ENCODE measurements at places on chromosomes 6 and 20.

- DNase-seq, result peak; percentile 99
These were observed 30.0 kb upstream of the AKIRIN2 start for GRCh38 chr6:87731818-87732661.

GRCh38 chr20:49768204-49769047 is 44.2 kb upstream of the SLC9A8 start:
- DNase-seq, result peak; percentile 99

DNA sequence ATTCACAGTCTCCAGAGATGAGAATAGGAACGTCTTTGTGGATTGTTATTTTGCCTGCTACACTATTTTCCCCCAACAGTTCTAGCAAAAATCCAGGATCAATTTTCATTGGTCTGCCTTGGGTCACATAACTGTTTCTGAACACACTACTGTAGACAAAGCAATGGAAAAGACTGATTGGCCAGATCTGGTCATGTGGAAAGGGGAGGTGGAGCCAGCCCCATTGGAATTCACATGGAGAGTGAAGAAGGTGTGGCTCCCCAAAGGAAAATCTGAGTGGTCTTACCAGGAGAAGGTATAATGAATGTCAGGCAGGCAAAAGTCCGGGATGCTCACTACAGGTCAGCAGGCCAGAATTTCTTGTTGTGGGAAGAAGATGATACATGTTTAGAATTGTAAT is 9.5 kb upstream of the TP53RK start:
- DNase-seq, result no peak

DNA sequence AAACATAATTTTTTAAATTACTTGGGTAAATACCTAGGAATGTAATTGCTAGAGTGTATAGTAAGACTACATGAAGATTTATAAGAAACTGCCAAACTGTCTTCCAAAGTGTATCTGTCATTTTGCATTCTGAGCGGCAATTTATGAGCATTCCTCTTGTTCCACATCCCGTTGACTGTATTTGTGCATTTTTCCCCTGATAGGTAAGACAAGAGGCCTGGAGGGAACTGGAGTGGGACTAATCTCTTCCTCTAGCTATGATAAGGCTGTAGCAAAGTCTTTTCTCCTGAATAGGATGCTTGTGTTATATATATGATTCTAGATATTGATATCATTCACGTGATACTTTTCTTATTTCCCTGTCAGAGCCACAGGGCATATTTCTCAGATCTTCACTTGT is 1557.5 kb downstream of the GRIK2 start:
- DNase-seq, result no peak

GRCh38 chr6:31383149-31383548 is 20.2 kb upstream of the MICA start:
- peak; percentile 63 for DNase-seq

DNA sequence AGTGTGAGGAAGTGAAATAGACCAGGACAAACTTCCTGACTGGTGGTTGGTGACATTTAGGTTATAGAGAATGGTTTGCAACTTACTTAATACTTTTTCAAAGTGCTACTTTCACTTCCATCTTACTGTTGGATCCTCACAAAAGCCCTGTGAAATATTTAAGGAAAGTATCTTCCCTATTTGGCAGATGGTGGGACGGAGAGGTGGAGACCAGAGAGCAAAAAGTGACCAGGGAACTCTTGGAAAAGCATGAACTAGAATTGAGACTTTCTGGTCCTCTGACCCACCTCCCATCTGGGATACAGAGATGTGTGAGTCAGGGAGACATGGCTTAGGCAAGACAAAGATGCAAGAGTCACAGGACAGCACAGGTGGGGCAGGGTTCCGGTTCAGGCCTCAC is 3.0 kb downstream of the TRIM10 start:
- DNase-seq, result no peak

DNA sequence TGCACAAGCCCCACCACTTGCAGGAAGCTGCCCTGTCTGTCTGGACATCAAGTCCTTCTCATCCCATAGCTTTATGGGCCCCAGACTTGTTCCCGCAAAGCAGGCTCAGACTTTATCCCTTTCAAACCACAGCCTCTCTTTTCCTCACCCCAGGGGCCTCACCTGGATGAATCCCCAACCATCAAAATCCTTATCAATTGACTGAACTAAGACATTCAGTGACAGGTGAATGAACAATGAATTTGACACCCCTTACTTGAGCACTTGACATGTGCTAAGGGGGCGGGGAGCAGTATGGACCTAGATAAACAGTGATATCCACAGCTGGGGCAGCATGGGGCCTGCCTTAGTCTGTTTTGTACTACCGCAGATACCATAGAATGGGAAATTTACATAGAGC is 5.0 kb downstream of the RAB44 start:
- no peak for DNase-seq

DNA sequence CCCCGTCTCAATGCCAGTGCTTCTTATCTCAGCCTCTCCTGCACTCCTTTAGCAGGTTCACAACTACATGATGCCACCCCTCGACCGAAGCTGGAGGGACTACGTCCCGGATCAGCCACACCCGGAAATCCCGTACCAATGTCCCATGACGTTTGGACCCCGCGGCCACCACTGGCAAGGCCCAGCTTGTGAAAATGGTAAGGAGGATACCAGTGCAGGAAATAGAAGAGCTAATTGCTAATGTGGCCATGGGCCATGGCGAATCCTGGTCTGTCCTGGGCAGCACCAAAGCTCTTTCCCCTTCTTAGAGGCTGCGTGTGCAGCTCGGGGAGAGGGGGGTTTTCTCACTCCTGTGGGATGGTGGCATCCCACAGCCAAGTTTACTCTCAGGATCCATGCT is 5.5 kb downstream of the IRF4 start:
- no peak for DNase-seq

DNA sequence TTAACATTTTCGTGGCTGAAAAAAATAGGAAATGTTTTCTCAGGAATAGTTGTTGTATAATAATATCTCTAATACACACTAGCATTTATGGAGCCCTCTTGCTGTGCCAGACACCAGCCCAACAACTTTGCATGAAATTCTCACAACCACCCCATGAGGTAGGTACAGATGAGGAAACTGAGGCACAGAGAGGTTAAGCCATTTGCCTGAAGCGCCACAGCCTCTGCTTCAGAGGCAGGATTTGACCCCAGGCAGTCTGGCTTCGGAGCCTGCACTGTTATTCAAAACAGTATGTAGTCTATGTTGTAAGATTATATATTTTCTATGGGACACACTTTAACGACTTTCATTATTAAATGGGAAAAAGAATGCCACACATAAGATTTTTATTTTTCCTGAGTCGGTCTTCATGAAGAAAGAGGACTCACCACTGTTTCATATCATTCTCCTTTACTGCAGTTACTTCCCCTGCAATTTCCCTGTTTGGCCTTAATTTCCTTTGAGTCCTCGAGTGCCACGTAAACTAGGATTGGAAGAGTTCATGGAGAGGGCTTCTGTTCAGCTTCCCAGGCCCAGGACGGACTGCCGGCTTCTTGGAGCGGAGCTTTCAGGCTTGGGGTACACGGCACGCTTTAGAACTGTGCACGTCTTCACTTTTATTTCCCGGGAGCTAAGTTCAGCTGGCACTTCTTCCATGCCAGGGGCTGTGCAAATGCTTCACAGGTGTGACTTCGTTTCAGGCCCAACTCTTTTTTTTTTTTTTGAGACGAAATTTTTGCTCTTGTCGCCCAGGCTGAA is 128.0 kb downstream of the BMP7 start:
- no peak for DNase-seq

GRCh38 chr6:136550330-136551071 is at the start of gene MAP7:
Gene MAP7, minus strand, starts transcription at chr6:136550422. Its CDS starts 14 bp downstream, at chr6:136550408.
- peak; percentile 43 for DNase-seq

DNA sequence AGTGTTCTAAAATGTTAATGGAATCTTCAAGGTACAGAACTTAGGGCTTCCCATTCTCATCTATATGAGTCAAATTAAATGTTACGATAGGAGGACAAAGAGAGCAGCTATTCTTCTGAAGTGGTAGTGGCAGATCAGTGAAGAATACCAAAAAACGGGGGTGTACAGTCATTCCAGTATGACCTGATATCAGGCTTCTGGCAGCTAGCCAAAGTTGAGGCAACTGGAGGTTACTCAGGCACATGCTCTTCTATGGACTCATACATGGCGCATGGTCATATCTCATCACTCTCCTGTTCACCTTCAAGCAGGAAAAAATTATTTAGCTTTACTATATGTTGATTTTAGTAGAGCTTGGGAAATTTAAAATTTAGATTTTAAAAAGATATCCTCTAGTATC is 1608.8 kb downstream of the GRIK2 start:
- DNase-seq, result no peak

GRCh38 chr6:162581988-162582780 is 145.4 kb downstream of the PRKN start:
- DNase-seq, result no peak

- DNase-seq, result peak; percentile 96
These were observed 50.7 kb upstream of the TPD52L1 start for GRCh38 chr6:125102891-125103290.

DNA sequence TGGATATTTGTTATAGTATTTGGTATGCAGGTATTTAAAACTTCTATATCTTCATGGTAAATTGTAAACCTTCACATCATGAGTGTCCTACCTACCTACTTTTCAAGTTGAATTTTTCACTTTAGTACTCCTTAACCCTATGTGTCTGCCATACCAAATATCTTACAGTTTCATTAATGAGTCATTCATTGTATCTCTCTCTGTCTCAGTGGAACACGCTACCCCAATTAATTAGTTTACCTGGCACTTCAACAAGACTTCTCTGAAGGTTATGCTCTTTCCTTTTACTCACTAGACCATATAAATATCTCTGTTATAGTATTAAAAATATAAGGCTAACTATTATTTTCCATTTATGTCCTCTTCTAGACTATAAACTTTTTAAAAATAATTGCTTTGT is 123.9 kb upstream of the GJE1 start:
- DNase-seq, result peak; percentile 15

DNA sequence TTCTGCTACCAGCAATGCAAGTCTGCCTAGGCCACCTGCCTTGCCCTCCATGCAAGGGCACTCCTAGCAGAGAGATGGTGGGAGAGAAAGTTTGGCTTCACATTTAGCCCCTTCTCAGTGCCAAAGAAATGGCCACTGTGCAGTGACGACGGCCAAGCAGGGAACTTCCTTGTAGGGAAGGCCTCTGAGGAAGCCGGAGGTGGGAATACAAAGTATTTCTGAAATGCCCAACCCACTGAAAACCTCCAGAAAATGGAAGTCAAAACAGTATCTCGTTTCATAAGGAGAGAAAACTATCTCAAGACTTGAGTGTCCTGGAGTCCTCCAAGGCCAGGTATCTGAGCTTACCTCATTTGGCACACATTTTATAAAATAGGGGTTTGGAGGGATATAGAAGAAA is 42.7 kb downstream of the JAG1 start:
- DNase-seq, result no peak

GRCh38 chr6:136723780-136724179 is 68.5 kb downstream of the MAP3K5 start:
- DNase-seq, result peak; percentile 58

DNA sequence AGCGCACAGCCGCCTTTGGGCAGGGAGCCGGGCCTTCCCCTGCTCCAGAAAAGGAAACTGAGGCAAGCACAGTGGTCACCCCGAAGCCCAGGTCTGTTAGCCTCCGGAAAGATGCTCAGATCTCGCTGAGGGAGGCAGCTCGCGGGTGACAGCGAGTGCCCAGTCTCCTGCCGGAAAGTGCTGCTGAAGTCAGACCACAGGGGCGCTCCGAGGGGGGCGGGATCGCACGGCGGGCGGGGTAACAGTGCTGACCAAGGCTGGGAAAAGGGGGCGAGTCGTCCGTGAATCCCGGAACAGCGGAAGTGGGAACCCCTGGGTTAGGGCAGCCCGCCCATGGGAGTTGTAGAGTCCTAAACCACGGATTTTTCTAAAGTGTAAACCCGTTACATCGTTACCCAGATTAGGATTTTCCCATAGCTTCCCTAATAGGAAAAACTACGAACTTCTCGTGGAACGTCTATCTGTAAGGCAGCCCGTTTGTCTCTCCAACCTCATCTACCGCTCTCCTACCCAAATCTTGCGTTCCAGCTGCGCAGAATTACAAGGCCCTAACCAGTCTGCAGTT is 504 bp downstream of the VPS16 start:
- DNase-seq, result peak; percentile 15

- DNase-seq, result no peak
These were observed 258.2 kb downstream of the EYS start for GRCh38 chr6:65448866-65449265.

- DNase-seq, result no peak
These were observed 100.8 kb upstream of the CNKSR3 start for GRCh38 chr6:154611241-154611640.

GRCh38 chr20:48403167-48403761 is 424.5 kb downstream of the PREX1 start:
- DNase-seq, result no peak
